ENCODE measurements at places on chromosomes 2 and 18.

DNA sequence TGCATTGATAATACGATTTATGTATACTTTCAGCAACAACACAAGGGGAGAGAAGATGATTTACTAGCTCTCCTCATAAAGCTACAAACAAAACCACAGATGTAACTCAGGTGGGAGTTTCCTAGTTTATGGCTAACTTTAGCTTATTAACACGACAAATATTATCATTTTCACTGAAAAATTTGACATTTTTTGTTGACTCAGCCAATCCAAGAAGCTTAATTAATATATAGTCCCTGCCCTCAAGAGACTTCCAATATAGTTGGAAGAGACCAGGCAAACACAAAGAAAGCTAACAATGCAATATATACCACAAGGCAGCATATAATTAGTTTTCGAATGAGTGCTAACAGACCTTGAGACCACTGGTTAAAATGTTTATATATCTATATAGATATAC lies 775 bp downstream of the WDR12 start:
- DNase-seq = no peak

- DNase-seq = no peak
Measured at GRCh38 chr18:80181642-80182461, 65.5 kb downstream of the PARD6G start.

GRCh38 chr2:239858179-239858578 lies 167.0 kb downstream of the NDUFA10 start:
- DNase-seq = no peak

DNA sequence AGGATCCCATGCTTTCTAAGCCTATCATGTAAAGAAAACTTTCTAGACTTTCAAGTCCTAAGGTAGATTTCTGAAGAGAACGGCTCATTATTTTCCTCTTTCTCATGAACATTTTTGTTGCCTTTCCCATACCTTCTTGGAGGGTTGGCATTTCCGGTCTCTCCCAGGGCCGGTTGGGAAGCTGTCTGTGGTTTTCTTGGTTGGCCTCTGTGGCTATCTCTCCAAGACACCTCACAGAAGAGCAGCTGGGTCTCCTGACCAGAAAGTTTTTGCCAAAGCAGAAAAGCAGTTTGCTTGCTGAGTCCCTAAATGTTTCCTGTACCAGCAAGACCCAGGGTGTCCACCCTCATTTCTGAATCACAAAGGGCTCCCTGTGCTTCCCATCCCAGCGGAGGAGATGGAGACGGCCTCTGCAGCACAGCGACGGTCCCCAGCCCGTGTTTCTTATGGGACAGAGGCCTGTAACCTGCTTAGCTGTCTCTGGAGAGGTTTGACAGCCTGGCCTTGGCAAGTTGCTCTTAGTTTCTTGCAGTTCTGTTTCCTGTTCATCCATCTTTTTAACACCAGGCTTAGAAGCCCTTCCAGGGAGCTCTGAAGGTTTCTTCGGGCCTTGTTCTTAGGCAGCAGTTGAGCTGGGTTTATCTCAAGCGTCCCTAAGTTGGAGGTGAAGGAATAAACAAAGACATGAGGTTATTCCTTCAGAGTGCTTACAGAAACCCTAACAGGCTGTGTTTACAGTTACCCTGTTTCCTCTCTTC lies 39.8 kb downstream of the GREB1 start:
- DNase-seq = peak; percentile 31

DNA sequence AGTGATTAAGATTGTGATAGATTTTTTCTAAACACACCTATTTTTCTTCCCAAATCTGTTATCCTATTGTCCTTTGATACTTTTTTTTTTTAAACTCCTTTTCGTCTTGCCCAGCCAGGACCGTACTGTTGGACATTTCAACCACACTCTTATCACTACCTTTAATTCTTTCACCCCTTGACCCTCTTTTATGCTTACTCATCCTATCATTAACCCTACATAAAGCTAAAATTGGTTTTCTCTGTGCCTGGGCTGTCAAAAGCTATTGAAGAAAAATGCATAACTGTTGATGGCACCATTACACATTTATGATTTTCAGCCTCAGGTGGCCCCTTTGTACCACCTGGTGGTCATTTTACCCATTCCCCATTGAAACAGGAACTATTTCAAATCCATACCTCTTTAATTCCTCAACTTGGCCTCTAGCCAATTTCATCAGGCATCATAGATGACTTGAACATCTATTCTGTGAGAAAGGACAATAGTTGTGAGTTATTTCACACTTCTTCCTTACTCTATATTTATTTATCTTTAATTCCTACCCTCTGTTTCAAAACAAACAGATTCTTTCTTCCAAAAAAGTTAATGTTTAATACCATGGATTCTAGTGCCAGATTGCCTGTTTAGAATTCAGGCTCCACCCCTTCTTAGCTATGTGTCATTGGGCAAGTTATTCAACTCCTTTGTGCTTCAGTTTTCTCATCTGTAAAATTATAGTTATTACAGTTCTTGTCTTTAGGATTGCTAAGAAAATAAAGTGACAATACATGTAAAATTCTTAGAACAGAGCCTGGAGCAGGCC lies 258.6 kb downstream of the CAMKMT start:
- DNase-seq = no peak

- DNase-seq = no peak
Measured at GRCh38 chr2:69292256-69292655, 94.8 kb downstream of the GFPT1 start.

DNA sequence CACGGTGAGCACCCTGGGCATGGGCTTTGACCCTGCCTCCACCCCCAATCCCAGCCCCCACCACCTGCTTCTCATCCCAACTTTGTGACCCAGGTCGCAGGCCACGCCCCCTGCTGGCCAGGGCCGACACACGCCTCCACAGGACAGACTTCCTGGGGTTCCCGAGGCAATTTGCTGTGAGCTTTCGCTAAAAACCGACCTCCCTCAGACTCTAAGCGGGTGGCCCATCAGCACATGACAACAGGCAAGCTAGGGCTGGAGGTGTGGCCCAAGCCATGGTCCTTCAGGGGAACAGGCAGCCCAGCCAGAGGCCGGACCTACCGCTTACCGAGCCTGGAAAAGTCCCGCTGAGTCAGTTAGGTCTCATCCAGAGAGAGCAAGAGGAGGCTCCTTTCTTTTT lies 31.9 kb downstream of the C1QL2 start:
- DNase-seq = peak; percentile 91

DNA sequence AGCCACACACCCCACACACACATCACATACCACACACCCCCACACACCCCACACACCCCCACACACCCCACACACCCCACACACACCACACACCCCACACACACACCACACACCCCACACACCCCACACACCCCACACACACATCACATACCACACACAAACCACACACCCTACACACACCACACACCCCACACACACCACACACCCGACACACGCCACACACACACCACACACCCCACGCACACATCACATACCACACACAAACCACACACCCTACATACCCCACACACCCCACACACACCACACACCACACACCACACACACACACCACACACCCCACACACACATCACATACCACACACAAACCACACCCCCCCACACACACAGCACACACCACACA lies 22.4 kb downstream of the TWIST2 start:
- no peak for DNase-seq

DNA sequence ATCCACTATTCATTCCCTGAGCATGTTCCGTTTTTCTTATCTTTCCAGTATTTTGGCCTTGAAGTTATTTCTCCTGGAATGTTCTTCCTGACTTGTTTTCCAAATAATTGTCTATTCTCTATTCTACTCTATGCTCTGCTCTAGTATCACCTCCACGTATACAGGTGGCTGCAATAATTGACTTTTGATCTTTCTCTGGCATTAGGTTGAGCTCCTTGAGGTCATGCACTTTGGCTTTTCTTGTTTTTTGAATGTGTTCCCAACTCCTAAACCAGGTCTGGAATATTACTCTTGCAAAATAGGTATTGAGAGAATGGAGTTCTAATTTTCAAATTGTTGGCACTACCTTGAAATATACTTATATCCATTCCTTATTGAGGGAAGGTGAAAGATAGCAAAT lies 550.4 kb downstream of the CNTNAP5 start:
- no peak for DNase-seq

- no peak for DNase-seq
Measured at GRCh38 chr2:228700638-228701037, 519.2 kb upstream of the SPHKAP start.
